Stimulated activated CD8-positive, alpha-beta memory T cell treated with anti-CD3 and anti-CD28 coated beads, Interleukin-4, amount 100 ng/mL, for 48 hours (primary cell): ENCODE measurements at places on chromosomes 16 and 17.

DNA sequence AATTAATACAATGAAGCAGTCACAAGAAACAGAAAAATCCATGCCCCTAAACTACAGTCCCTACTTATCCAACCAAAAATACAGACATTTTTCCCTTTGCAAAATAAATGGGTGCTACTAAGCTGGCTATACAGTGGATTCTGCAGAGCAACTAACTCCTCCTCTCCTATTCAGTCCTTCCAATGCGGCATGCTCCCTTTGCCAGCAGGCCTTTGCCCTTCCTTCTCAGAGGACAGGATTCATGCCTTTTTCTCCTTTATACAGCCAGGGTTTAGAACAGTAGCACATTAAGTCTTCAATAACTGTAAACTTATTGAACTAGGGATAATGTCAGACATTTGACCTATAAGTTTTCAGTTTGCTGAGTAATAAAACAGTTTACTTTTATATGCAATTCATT, 70.2 kb downstream of the SMURF2 start:
- no peak for DNase-seq

DNA sequence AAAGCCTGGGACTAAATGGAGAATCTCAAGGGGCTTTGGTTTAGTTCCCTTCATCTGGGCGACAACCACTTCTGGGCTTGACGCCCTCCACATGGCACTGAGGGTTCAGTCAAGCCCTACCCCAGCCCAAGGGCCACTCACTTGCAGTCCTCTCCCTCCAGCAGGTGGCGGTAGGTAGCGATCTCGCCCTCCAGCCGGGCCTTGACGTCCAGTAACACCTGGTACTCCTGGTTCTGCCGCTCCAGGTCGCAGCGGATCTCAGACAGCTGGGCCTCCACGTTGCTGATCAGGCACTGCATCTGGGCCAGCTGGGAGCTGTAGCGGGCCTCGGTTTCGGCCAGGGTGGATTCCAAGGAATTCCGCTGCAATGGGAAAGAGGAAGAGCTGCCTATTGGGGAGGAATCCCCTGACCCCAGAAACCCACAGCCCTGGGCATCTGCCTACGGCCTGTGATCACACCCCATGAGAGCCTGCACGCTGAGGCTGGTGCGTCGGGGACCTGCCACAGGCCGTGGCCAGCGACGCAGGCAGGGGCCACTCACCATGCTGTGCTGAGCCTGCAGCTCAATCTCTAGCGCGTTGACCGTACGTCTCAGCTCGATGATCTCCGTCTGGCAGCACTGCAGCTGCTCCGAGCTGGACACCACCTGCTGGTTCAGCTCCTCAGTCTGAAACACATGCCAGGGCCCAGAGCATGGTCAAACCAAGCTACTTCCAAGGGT, 2.7 kb downstream of the KRT36 start:
- DNase-seq: peak; percentile 80

GRCh38 chr17:4931963-4932362, at the start of gene GP1BA:
GP1BA (plus strand) TSS chr17:4932277; CDS start chr17:4932605, 328 bp downstream.
- no peak for DNase-seq

DNA sequence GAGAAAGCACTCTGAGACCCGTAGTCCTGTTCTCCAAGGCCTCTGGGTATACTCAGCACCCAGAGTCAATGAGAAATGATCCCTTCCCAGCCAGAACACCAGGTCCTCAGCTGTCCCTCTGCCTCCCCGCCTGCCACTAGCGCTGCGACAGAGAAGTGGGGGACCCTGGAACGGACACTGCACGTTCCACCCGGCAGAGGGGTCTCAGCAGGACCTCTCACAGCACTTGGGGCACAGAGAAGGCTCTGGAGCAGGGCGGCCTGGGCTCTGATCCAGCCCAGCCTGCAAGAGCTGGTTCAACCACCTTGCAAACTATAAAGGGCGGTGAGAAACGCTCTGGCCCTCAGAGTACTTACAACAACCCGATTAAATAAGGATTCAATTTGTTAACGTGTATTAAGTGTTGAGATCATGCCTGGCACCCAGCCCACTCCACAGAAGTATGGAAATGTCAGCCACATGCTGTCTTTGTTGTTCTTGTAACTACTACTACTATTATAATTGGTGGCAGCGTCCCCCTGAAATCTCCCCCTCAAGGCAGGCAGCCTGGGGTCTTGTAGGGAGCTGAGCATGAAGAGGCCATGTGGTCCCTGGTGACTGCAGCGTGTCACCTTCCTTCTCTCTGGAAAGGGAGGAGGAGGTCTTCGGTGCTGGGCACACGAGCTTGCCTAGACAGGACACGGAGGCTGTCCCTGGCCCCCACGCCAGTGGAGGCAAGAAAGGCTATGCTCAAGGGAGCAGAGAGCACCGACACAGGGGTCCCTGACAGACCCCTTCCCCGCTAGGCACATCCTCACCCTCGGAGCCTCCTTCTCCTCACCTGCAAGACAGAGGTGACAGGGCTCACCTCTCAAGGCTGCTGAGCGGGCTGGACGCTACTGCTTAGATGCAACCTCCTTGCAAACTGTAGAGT, 2.4 kb downstream of the OSGIN1 start:
- DNase-seq: no peak

DNA sequence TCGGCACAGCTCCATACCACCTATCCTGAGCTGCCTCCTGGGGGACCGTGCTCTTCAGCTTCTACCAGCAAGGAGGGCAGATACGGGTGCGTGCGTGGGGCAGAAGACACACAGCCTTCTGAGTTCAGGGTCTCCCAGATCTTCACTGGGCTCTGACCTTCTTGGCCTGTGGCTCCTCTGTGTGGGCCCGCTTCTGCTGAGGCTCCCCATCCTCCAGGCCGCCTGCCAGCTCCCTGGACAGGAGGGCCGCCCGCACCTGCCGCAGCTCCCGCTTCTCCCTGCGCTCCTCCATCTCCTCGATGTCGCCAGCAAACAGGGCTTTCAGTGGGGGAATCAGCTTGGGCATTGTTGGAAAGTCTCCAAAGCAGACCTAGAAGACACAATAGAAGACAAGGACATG, 25.2 kb downstream of the ELAC2 start:
- no peak for DNase-seq

- DNase-seq: no peak
Observed at GRCh38 chr16:30969246-30969842, 11.8 kb downstream of the SETD1A start.

DNA sequence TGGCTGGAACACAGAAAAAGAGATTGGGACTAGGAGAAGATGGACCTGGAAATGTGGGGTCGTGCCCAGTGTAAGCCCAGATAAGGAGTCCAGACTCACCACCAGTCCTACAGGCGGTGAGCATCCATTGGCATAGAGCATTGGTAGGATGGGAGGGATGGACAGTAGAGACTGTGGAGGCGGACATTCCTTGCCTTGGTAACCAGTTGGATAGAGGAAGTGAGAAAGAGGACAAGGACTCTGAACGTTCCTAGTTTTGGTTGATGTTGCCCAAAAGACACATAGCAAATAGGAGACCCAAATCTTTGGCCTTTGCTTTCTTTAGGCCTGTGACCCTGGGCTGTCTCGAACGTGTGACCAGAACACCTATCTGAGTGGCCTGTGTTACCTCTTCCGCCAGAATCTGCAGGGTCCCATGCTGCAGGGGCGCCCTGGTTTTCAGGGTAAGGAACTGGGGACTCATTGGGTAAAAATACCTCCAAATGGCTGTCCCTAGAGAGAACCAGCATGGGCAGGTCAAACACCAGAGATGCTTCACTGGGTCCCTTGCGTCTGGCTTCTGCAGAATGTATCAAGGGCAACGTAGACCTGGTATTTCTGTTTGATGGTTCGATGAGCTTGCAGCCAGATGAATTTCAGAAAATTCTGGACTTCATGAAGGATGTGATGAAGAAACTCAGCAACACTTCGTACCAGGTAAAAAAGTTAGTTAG, 6.4 kb downstream of the ITGAL start:
- DNase-seq: no peak

GRCh38 chr17:35094902-35095301, 24.8 kb downstream of the RAD51D start:
- DNase-seq: no peak

- DNase-seq: no peak
Observed at GRCh38 chr16:71565812-71566700, 10.8 kb downstream of the TAT start.

GRCh38 chr16:83964684-83965443, 3.2 kb upstream of the NECAB2 start:
- DNase-seq: no peak

- no peak for DNase-seq
Observed at GRCh38 chr17:61797283-61797682, 66.0 kb downstream of the BRIP1 start.

DNA sequence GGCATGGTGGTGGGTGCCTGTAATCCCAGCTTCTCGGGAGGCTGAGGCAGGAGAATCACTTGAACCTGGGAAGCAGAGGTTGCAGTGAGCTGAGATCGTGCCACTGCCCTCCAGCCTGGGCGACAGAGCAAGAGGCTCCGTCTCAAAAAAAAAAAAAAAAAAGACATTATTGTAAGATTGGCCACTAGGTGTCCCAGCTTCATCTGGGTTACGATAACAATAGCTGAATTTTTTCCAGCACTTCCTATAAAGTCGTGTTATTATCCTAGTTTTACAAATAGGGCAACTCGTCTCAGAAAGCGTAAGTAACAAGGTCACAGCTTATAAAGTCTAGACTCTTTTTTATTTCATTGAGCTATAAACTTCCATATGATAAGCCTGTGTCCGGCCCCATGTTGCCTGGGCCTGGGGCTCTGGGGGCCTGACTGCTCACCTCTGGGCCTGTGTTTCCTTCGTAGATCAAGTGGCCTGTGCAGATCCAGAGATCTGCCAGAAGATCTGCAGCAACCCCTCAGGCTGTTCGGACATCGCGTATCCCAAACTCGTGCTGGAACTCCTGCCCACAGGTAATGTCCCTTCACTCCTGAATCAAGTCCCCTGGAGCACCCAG, 60.5 kb downstream of the SLC5A11 start:
- no peak for DNase-seq

- DNase-seq: no peak
Observed at GRCh38 chr17:68944435-68945035, 10.7 kb downstream of the ABCA8 start.

DNA sequence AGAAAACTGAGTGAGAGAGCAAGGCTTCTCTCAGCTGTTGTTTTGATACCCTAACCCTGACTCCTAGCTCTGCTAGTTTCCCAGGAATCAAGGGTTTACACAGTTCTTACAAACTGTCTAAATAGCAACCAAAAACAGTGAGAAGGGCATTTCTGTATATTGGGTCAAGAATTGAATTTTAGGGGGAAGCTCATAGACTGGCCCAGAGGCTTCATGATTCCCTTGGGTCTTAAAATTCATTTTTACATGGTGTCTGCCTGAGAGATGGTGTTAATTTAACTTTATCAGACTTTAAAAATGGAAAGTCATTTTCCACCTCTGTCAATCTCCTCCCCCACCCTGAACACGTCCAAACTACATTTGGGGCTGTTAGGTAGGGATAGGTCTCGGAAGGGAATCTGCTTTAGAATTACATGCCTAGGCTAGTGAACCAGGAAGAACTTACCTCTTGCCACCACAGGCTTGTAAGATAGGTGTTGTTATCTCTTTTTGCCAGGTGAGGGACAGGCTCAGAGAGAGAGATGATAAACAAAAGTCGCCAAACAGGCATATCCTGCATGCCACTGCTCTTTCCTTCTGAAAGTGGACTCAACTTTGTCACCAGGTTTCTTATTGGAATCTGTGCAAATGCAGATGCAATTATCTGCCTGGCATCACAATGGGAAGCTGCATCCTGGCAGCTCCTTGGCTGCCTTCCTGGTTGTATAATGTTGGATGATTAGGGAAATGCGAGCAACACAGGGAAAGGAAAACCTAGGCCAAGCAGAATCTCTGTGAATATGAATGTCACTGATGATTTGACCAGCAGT, 3.1 kb downstream of the PHAF1 start:
- DNase-seq: no peak

DNA sequence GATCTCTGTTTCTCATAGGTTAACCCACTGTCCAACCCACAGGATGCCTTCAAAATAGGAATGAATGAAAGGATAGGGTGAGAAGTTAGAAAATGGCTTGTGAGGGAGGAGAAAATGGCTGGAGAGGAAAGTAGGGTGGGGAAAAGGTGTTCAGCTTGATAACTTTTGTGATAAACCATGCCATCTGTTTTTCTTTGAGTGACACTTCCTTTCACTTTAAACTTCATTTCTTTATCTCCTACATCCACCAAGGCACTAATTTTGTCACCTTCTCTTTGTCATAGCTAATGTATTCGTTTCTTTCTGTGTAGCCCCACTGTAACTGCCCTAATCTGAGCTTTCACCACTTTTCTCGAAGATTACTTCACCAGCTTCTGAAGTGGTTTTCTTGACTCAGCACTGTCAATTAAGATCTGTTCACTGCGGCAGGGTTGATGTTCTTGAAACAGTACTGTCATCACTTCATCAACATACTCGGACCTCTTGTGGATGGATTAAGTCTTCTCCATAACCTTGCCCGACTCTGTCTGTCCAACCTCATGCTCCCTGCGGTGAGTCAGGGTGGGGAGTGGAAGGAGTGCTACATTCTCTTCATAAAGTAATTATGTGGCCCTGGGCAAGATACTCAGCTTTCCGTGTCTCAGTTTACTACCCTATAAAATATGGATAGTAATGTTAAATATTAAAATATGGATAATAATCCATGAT, 5.5 kb upstream of the KRT10 start:
- DNase-seq: no peak

GRCh38 chr16:11309895-11310633, 28.9 kb upstream of the PRM1 start:
- no peak for DNase-seq

DNA sequence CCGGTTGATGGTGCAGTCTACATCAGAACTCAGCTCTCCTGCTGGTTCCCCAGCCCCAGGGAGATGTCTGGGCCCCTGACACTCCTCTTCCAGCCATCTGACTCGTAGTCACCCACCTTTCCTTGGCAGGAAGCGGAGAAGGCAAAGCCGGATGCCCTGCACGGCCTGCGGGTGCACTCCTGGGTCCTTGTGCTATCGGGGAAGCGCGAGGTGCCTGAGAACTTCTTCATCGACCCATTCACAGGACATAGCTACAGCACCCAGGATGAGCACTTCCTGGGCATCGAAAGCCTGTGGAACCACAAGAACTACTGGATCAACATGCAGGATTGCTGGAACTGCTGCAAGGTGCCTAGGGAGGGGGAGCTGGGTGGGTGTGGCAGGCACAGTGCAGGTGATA, 12.7 kb downstream of the DRC7 start:
- DNase-seq: no peak

GRCh38 chr17:21213638-21214014, 335 bp downstream of the TMEM11 start:
- no peak for DNase-seq

GRCh38 chr16:82005027-82005830, 6.0 kb downstream of the SDR42E1 start:
- no peak for DNase-seq
